ENCODE measurements at places on chromosomes 5 and 9.

GRCh38 chr9:137050570-137050969 is 3.3 kb downstream of the ENTPD2 start:
- DNase-seq = no peak

DNA sequence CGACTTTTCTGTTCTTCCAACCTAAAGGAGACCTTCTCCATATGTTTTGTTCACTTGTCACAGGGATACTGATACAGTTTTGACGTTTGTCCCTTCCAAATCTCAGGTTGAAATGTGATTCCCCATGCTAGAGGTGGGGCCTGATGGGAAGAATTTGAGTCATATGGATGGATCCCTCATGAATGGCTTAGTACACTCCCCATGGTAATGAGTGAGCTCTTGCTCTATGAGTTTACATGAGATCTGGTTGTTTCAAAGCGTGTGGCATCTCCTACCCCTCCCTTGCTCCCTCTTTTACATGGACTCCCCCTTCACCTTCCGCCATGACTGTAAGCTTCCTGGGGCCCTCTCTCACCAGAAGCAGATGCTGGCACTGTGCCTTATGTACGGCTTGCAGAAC is 6.9 kb downstream of the PIP5K1B start:
- no peak for DNase-seq

- DNase-seq = no peak
These were observed 93.4 kb downstream of the PPIC start for GRCh38 chr5:122943050-122943698.

DNA sequence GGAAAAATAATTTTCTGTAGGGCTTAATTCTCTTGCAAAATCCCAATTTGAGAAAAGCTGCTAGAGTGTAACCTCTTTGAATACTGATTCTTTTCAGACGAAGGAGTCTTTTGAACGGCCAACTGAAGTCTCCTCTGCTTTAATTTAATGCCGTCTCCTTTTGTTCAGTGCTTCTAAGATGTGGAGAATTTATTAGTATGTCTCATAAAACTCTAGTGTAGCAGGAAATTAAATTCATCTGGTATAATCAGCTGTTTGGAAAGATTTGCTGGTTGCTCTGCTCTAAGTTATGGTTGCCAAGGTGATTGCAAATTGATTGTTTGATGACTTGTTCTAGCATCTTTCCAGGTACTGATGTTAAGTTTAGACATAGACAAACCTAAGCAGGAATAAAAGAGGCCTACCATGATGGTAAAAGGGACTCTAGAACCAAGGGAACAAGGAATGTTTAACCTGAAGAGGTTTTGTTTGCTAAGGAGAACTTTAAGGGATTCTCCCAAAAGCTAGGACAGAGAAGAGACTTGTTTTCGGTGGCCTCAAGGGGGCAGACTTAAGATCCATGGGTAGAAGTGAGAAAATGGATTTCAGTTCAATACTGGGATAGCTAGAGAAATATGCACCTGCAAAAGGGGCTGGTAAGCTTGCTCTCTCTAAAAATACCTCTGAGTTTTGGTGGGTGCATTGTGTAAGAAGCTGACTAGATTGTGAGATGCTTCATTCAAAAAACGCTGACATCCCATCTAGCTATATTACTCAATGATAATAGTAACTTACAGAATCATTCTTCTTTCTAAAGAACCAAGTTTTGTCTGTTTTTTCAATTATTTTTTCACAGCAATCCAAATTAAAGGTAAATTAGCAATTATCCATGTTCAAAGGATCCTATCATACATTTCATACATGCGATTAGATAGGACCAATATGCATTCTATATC is 5.7 kb upstream of the ADRB2 start:
- no peak for DNase-seq

DNA sequence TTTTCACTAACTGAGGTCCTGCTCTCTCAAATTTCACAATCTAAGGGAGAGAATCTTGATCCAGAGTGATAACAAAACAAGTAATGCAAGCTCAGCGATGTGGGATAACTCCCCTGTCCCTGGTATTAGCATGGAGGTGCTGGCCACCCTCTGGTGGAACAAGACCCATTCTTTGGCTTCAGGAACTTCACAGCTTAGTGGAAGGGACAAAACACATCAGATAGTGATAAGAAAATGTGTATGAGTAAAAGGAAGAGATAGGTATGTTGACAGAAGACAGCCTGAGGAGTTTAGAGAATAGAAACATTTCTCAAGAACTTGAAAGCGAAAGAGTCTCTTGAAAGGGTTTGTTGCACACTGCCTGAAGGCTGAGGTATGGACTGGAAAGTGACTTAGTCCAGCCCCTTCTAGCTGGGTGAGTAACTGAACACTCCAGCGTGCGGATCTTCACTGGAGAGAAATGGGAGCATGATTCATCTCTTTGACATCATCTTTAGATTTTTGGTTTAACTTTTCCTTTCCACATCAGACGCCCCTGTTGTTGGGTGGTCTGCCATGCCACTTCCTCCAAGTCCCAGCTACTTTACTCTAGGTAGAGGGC is 25.4 kb upstream of the ZSWIM6 start:
- DNase-seq = no peak

GRCh38 chr9:105046907-105047741 is 119.2 kb upstream of the ABCA1 start:
- DNase-seq = no peak

GRCh38 chr9:108636013-108636412 is 219.8 kb downstream of the ACTL7B start:
- no peak for DNase-seq

DNA sequence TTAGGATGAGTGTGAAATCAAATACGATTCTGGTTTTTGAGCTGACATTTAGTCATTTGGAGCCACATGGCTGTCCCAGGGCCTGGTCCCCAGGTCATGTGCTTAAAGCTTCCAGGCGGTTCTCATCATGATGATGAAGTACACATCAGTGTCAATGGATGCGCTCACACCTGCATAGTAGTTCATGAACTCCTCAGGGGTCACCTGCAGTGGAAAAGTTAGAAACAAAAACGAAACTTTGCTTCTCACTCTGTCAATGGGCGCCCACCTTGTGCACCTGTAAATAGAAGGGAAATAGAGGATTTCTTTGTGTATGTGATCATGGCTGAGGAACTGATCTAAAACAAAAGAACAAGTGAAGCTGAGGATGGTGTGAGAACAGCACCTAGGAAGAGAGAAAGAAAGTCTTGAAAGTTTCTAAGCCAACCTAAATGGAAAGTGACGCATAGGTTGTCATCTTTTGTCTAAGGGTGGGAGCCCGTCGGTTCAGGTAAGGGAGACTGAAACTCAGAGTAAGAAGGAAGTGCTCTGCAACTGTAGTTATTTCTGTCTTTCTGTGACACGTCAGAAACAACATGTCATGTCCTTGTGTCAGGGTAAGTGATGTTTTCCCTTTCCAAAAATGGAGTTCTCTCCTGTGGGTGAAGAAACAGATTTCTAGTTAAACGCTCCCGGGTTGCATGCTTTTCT is 33.8 kb downstream of the CAPSL start:
- DNase-seq = no peak

GRCh38 chr5:39161578-39161977 is 57.8 kb downstream of the FYB1 start:
- no peak for DNase-seq

- DNase-seq = no peak
These were observed 102.2 kb upstream of the DAB2 start for GRCh38 chr5:39526914-39527477.

- DNase-seq = no peak
These were observed 6.9 kb downstream of the OTULIN start for GRCh38 chr5:14671414-14671813.

DNA sequence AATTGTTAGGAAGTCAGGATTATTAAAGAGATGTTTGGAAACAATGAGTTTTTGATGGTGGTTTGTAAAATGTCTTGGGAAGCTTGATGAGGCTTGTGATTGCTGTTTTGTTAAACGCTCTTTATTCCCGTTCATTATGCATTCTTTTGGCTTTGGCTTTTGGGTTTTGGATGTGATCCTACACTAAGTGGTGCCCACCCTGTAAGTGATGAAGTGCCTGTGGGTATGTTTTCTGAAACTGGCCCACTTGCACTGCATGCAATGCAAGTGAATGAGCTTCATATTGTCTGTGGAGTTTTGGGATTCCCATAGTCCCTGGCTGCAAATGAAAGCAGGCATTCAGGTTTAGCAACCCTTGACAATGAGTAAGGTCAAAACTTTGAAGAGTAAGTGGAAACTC is 1035.5 kb upstream of the WWC1 start:
- no peak for DNase-seq

- no peak for DNase-seq
These were observed 35.9 kb upstream of the PTGS1 start for GRCh38 chr9:122334916-122335315.

- no peak for DNase-seq
These were observed 736.9 kb downstream of the TLE1 start for GRCh38 chr9:80952363-80952922.

DNA sequence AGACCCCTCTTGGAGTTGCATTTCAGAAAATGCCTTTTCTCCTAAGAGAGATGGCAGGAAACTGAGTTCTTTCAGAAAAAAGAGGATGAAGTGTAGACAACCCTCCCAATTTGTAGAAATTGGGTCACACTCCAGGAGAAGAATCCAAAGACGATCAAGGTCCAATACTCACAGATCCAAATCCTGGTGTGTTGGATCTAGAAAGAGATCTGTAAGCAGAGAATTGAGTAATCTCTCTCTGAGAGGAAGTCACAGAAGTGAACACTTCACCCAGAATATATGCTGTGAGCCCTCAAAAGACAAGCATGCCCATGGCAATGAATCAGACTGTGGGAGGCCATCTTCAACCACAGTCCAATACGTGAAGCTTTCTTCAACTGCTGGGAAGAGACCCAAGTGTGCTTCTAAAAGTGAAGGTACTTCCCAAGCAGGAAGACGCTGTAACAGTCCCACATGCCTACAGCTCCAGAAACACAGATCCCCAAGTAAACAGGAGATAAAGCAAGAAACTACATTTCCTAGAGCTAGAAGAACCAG is 182.7 kb downstream of the SMC2 start:
- no peak for DNase-seq

GRCh38 chr5:149310947-149311658 is 34.2 kb upstream of the GRPEL2 start:
- no peak for DNase-seq

GRCh38 chr9:72857624-72857996 is 95.2 kb downstream of the ALDH1A1 start:
- no peak for DNase-seq

Data from right hindlimb (tissue), 1 donor.